CD8-positive, alpha-beta memory T cell (primary cell): ENCODE measurements at places on chromosomes 6 and 20.

DNA sequence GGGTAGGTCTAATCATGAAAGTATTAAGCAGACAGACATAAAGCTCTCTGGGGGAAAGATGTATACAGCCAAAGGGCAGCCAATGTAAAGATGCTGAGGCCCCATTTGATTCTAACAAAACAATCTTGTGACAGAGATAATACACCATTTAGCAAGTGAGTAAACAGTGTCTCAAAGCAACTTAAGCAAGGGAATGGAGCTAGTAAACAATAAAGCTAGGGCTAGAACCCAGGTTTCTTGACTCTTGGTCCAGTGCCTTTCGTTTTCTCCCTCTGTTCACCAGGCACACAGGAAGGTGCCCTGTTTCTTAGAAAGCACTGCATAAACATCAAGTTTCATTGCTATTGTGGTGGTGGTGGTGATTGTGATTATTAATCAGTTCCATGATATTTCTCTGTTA, 5.1 kb downstream of the ELOVL2 start:
- no peaks in the 10 kb centered on the region for H3K4me1 ChIP-seq
- H3K27ac ChIP-seq = no peak overlapping the region
- DNase-seq = no peak
- H3K36me3 ChIP-seq = no peaks in the 10 kb centered on the region

DNA sequence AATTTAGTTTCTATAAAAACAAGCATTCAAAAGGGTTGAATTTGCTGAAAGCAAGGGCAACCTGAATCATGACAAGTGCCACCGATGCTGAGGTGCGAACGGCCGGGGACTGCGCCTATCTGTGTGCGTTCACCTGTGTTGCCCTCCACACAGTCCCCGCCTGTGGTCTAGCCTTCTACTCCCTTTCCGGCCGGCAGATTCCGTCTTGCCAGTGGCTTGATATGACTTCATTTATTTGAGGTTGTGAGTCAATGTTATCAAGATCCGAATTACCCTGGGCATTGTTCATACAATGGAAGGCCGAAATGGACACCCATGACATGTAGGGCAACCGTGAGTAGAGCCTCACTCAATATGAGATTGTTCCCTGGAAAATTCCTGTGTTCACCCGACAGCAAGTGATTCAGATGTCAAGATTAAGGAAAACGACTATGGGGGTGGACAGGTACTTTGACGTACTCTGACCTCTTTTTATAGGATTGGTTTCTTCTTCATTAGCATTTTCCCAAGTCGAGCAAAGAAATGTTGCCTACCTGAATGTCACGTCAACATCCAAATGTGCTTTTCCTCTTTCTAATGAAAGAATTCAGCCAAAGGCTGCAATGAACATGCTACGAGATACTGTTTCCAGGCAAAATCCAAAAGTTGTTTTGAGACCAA, 41.1 kb upstream of the NEDD9 start:
- peaks cover 8% of the 10 kb centered on the region for H3K36me3 ChIP-seq
- H3K27me3 ChIP-seq = no peaks in the 10 kb centered on the region
- no peak overlapping the region for H3K27ac ChIP-seq

DNA sequence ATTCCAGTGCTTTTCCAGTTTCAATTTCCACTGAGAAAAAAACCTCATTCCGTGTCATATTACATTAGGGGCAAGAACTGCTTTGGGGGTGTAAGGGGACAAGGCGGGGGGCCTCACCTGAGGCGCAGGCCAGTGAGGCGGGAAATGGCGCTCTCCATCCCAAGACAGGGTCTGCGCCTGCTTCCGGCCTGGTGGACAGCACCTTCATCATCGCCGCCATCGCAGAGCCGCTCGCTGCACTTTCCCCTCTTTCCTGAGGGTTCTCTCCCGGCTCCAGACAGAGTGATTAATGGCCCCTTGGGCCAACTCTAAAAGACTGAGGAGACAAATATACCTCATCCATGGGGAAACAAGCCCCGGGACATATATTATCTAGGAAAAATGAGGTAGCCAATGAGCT, 270.0 kb upstream of the SOX4 start:
- no peaks in the 10 kb centered on the region for H3K36me3 ChIP-seq
- no peaks in the 10 kb centered on the region for H3K4me1 ChIP-seq
- no peak overlapping the region for H3K27ac ChIP-seq
- DNase-seq = no peak

GRCh38 chr6:6620766-6621425, 32.4 kb downstream of the LY86 start:
- no peak overlapping the region for H3K27ac ChIP-seq
- H3K36me3 ChIP-seq = no peaks in the 10 kb centered on the region
- DNase-seq = no peak
- peaks cover 16% of the 10 kb centered on the region for H3K4me1 ChIP-seq
- H3K27me3 ChIP-seq = no peaks in the 10 kb centered on the region
- no peak overlapping the region for H3K4me3 ChIP-seq

DNA sequence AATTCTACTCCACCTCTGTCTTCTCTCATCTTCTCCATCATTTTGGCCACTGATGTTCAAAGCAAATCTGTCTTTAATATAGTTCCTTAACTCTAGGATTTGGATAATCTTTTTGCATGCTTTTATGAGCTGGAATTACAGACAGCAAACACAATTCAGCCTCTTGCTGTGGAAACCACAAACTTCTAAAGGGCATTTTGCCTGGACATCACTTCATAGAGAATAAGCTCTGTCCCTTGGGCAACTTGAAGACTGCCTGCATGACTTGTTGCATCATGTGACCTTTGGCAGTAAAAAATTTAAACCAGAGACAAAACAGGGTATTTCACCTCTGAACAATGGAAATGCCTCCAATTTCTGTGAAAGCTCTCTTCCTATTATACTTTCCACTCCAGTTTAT, 74.1 kb upstream of the HDDC2 start:
- no peaks in the 10 kb centered on the region for H3K27me3 ChIP-seq
- no peak for DNase-seq
- H3K4me1 ChIP-seq = no peaks in the 10 kb centered on the region
- no peaks in the 10 kb centered on the region for H3K36me3 ChIP-seq
- H3K4me3 ChIP-seq = no peak overlapping the region
- H3K27ac ChIP-seq = no peak overlapping the region

DNA sequence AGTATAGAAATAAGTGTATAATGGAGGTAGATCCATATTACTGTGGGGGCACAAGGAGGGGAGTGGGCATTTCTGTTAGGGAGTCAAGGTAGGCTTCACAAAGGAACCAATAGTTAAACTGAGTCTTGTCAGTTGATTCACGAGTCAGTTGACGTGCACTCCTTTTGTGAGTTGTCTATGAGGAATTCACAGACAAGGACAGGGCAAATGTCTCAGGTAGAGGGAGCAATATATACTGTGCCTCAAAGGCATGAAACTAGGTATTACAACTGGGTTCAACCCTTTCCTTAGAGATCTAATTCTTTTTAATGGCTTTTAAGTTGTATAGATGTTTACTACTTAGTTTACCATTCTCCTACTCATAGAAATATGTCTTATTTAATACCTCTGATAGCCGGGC, 11.0 kb downstream of the TMEM14C start:
- H3K4me1 ChIP-seq = peaks cover 4% of the 10 kb centered on the region
- no peak overlapping the region for H3K27ac ChIP-seq
- DNase-seq = no peak
- no peaks in the 10 kb centered on the region for H3K27me3 ChIP-seq
- H3K4me3 ChIP-seq = no peak overlapping the region
